ENCODE measurements at places on chromosomes 4 and X.

DNA sequence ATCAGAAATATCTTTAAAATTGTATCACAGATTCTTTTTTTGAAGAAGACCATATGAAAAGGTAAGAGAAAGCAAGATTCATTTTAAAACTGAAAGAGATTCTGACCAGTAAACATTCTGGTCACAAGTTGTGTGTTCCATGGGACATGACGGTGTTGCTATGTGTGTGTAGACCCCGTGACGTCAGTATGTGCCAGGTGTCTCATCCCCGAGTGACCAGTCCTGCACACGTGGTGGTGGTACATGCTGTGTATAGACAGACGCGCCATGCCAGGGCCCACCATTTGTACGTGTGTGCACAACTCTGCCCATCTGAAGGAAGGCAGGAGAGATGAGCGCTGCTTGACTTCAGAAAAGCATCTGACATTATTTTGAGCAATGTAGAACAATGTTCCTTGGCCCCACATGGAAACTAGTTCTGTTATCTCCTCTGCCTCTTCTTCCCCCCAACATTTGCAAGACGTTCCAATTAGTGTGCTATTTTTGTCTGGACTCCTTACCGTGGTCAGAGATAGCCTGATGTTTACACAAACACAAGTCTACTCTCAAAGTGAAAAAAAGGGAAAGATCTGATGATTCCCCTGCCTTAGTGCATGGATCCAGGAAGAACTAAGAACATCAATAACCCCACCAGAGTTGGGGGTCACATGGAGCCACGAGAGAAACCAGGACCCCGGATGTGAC, 51.2 kb downstream of the IRF2 start:
- DNase-seq, result no peak

- no peak for DNase-seq
Observed at GRCh38 chr4:73617256-73617655, 3.0 kb downstream of the RASSF6 start.

DNA sequence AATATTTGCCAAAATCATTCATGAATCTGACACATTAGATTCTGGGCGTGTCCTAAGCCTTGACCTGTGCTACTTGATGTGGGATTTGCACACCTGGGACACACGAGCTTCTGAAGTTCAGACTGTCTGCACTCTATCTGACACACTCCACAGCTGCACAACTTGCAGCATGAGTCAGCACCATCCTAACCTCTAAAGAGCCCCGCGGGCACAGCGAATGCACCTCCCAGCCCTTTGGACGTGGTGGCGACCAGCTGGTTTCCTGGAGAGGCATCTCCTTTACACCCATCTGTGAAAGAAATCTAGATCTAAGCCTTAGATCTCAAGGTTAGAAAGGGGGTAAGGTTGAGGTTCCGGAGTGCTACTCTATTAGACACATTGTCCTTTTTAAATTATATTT, 69.2 kb downstream of the SORBS2 start:
- DNase-seq, result no peak

GRCh38 chr4:38119668-38120385, 159.6 kb downstream of the PTTG2 start:
- DNase-seq, result no peak

GRCh38 chr4:78704981-78705683, 71.0 kb upstream of the BMP2K start:
- no peak for DNase-seq

DNA sequence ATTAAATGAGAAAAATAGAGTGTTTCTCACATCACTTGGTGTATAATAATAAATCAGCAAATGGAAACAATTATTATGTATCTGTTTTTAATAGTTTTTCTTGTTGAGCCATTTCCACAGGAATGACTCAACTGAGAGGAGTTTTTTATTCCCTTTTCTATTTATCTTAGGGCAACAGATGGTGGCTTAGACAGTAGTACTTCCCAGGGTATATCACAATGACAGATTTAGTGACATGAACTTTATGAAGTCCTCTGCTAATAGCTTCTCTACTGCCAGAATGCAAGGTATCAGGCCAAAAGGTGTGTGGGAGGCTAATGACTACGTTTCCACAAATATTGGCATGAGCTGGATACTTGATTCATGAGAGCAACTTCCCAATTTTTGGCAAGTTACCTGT, 126.7 kb downstream of the HTR2C start:
- DNase-seq, result no peak

DNA sequence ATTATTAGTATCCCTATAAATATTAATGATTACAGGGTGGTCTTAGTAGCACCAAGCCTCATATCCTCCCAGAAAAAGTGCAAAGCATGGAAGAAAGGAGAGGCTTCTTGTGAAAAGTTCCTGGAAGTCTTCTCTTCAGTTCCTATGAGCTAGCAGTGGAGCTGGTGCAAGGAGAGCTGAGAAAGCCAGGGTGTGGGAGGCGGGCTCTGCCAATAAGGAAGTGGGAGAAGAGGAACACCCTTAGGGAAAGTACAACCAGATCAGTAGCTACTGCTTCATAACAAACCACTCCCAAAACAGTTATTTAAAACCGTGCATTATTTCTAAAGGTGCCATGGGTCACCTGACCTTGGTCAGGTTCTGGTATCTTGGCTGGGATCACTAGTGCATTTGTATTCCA, 72.4 kb downstream of the MAP9 start:
- no peak for DNase-seq

GRCh38 chrX:16304751-16305150, 137.5 kb downstream of the MAGEB17 start:
- no peak for DNase-seq

GRCh38 chrX:44937606-44938005, 64.6 kb downstream of the KDM6A start:
- no peak for DNase-seq

DNA sequence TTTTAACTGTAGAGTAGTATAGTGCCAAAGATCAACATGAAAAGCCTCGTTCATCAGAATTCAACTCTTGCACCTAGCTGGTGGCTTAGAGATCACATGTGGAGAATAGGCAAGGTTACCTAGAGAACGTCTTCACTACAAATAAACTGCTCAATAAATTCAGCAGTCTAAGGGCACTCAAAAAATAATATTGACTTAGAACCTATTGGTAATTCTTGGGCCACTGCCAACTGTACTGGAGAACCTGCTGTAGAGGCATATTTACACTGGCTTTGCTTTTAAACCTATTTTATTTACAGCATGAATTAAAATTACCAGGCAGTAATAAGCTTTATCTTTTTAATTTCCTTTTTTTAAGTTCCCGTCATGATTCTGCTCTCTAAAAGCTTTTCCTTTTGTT, 343.7 kb downstream of the PDHA2 start:
- DNase-seq, result no peak

DNA sequence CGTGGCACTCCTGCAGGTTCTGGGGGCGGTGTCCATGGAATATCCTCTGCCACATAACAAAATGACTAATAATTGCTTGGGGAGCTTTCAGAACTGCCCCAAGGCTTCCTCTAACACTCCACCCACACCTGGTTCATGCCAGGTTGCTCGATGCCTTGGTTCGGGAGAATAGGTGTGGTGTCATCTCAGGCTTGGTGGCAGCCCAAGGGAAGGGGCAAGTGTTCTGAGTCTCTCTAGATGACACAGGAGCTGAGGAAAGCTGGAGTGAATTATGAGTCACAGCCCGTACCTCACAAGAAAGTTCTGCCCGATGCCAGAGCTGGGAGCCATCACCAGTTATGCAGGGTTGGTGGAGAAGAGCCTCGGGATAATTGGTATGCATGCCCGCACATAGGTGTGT, 14.7 kb downstream of the FTSJ1 start:
- DNase-seq, result no peak

GRCh38 chrX:40891798-40892197, 156.5 kb upstream of the MED14 start:
- DNase-seq, result no peak

GRCh38 chrX:9948406-9948805, 18.8 kb upstream of the CLDN34 start:
- DNase-seq, result no peak

DNA sequence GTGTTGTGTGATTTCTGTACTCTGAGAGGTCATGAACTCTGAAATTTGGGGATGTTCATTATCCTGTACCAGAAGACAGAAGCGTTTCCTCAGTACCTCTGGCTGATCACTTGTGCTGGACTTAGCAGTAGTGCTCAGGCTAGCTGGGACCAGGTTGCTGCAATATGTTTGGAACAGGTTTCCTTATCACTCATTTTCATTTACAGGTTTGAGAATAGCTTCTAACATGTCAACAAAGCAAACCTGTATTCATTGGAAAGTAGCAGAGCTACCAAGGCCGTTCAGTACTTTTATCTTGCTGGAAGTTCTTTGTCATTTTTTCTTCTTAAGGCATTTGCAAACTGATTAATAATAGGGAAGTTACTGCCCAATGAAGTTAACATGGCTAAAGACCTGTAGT, 242.9 kb upstream of the ANKRD50 start:
- no peak for DNase-seq

DNA sequence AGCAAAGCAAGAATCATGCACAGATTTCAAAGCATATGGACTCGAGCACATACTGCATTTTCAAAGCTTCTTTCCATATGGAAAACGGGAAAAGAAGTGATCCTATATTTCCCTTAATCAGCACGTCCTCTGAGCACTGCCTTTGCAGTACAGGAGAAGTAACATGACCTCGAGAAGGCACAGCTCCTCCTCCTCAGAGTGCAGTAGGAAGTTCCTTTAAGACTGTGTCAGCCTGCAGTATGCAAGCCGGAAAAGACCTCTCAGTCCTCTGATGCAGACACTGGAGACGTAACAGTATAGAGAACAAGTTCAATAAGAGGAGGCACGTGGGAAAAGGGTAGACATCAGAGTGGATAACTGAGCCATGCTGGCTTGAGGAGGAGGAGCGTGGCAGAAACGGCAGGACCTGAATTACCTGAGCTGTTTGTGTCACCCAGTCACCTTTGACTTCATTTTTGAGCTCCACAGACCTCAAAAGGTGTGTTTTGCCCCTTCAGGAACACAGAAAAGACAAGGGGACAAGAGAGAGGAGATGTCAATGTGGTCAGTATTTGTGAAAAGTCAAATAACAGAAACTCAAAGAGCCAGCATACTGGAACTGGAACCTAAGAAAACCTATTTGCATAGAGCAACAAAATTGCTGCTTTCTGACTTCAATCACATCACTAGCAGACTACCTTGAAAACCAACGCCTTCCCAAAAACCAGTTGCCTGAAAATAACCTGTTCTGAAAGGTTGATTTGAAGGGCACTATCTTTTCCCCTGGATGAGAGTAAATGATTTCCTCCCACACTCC, 20.8 kb downstream of the IRF2 start:
- no peak for DNase-seq

- no peak for DNase-seq
Observed at GRCh38 chr4:102849579-102850104, 19.1 kb upstream of the CISD2 start.

GRCh38 chr4:99848591-99849001, 32.0 kb downstream of the DAPP1 start:
- DNase-seq, result no peak

DNA sequence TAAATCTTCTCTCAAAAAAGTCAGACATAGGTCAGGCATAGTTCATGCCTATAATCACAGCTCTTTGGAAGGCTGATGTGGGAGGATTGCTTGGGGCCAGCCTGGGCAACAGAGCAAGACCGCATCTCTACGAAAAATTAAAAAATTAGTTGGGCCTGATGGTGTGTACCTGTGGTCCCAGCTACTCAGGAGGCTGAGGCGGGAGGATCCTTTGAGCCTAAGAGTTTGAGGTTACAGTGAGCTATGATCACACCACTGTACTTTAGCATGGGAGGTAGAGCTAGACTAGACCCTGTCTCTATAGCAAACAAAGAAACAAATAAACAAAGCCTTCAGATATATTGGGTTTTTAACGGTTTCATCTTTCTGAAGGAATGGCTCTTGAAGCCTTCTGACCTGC, 62.2 kb downstream of the DIPK2B start:
- DNase-seq, result no peak

GRCh38 chr4:167715176-167715575, 377.2 kb upstream of the ANXA10 start:
- DNase-seq, result no peak

DNA sequence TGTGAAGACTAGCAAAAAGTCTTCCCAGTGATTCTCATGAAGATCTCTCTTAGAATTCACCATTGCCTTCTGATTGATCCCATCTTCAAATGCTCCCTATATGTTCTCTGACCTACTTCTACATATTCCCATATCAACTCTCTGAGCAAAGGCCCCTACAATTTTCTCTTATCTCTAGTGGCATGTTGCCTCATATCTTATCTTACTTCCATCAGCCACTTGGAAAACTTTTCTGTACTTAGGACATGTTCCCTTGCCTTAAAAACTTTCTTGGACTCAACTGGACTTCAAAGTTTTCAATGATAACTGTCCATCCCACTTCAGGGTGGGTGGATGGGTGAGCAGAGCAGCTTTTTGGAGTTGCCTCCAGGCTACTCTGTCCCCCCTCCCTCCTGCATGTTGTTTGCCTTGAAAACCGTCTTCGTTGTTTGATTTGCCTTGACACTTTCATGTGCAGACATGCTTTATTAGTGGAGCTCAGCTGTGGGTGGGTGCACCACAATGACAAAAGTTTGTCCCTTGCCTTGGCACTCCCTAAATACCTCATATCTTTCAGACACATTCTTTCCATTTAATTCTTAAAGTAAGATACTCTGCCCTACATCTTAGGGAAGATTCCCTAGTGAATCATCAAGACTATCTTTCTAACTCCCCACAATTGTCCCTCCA, 18.3 kb upstream of the USP27X start:
- no peak for DNase-seq

GRCh38 chr4:138112389-138112788, 129.8 kb downstream of the SLC7A11 start:
- no peak for DNase-seq

- DNase-seq, result no peak
Observed at GRCh38 chr4:100694467-100694866, 176.6 kb upstream of the EMCN start.

GRCh38 chr4:74174421-74174820, 16.5 kb downstream of the MTHFD2L start:
- no peak for DNase-seq

- DNase-seq, result no peak
Observed at GRCh38 chr4:98516441-98517217, 141.8 kb downstream of the TSPAN5 start.

- DNase-seq, result no peak
Observed at GRCh38 chr4:167239627-167240026, 5.3 kb upstream of the SPOCK3 start.

DNA sequence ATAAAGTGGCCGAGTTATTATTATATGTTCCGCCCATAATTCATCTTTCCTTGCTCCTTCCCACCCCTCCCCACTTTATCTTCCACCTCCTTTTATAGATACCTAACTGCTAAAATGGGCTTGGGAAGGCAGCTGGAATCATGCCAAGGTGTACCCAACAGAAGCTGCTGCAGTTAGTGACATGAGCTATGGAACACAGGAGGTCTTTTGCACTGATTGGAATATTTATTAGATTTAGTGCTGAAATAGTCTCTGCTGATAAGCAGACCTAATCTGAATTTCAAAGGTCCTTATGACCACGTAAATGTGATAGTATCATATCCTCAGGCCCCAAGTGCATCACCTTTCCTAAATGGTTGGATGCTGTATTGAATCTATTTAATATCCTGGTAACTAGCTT, 64.9 kb downstream of the HMGB2 start:
- no peak for DNase-seq

GRCh38 chr4:53702334-53703266, 111.3 kb upstream of the LNX1 start:
- DNase-seq, result peak; percentile 88

Measured in sciatic nerve (tissue), 2 donors.